ENCODE measurements at places on chromosomes 12 and 14.

DNA sequence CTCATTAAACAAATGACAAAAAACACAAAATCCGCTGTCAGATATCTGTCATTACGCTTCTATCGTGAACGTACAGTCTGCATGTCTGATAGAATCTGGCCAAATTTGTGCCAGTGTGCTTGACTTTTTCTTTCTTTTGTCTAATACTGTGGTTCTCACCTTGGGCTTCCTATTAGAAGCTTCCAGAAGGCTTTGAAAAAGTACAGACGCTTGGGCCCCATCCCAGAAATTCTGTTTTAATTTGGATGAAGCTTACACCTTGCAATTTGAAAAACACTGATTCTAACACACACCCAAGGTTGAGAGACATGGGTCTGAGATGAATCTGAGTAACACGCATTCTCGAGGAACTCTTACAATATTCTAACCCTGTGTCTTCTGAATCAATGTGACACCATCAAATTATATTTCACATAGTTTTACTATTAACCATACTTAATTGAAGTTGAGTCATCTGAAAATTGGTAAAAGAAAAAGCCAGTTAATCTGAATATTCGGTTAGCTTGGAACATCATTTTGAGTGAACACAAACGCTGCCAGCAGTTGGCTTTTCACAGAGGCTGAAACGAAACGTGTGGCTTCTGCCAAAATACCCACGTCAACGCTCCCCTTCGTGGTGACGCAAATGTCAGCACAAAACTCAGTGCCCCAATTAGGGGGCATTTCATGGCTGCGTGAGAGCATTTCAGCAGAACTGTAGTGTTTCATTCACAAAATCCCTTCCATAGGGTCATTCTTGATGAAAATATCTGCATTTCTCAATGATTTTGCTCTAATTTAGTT, 420.5 kb downstream of the TMEM132D start:
- DNase-seq: peak; percentile 30

GRCh38 chr12:60501124-60501729, 905.4 kb downstream of the SLC16A7 start:
- no peak for DNase-seq

GRCh38 chr12:53333289-53333688, 2.9 kb downstream of the SP7 start:
- DNase-seq: no peak

DNA sequence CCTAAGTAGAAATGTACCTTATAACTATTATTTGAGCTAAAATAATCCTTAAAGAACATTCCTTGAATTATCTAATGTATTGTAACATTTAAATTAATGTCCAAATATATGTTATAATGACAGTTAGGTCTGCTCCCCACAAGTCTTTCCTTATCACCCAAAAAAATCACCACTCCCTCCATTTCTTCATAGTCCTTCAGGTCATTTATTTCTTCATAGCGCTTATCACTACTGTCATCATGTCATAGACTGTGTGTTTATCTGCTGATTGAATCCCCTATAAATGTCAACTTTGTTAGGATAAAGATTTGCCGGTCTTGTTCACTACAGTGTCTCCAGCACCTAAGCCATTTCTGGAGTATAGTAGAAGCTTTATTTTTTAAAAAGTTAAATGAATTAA, 12.0 kb downstream of the LUM start:
- DNase-seq: no peak

- no peak for DNase-seq
These were observed 203.6 kb upstream of the SOX5 start for GRCh38 chr12:24153079-24153478.

DNA sequence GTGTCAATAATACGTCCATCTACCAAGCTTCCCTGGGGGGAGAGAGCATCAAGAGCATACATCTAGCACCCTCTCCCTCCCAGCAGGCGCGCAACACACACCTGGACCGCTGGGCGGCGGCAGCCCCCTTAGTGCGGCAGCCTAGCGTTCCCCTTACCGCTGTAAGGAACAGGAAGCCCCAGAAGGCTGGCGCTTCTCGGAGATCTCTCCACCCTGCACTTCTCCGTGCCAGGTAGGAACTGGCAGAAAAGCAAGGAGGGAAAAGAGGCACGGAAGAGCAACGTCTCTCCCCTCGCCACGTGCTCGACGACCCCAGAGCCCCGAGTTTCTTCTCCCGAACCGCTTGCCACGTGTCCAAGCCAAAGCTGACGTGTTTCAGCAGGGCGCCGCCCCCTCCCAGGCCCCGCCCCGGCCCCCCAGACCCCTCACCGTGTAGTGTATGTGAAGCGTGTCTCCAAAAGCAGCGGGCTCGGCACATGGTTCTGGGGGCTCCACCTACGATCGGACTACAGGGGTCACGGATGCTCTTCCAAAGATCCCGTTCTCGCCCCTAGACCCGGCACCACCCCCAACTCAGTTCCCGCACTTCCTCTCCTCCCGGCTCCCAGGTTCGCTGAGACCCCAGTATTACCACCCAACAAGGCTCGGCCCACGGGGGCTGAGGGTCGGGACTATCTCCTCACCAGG, 532 bp downstream of the FKBP11 start:
- DNase-seq: peak; percentile 52

DNA sequence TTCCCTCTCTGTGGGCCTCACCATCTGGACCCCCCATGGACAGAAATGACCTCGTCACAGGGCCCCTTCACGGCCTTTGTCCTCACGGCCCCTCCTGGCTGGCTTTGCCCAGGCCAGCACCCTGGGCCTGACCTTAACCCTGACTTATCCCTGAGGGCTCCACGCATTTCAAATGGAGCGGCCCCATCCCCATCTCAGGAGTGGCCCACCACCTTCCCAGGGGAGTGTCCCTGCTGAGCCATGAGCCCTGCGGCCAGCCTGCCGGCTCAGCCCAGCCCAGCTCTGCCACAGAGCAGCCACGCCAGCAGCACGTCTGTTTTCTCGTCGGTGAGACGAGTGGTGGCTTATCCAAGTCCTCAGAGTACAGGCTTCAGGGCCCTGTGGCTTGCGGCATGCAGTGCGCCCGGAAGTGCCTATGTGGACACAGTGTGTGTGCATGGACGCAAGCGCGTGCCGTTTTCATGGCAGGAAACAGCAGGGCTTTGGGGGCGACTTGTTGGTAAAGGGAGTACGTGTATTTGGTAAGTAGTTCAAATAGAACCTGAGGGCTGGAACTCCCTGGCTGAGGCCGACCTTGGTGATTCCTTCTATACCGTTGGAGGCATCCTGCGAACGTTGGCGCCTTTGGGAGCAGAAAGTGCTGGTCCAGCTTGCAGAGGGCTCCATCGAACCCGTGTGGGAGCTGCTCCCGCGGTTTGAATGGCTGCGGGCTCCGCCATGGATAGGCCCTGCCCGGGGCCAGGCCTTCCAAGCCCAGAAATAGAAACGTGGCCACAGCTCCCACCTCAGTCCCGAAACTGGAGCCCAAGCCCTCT, 52.1 kb downstream of the LRCOL1 start:
- no peak for DNase-seq

GRCh38 chr14:36097356-36097755, 79.2 kb downstream of the PTCSC3 start:
- DNase-seq: no peak

DNA sequence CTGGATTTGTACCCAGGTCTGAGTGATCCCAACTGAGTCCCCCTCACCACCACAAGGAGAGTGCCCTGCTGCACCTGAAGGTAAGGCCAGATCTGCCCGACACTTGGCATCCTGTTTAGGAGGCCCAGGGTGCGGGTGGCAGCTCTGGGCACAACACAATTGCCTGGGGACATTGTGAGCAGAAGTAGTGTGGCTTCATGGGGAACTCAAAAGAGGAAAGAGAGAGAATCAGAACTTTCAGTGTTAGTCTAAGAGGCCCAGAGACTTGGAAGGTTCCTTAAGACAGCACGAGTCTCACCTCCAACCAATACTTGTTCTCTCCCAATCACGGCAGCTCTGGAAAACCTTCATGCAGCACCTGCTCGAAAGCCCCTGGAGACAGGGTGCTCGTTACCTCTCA, 6.6 kb upstream of the SLC8B1 start:
- no peak for DNase-seq

DNA sequence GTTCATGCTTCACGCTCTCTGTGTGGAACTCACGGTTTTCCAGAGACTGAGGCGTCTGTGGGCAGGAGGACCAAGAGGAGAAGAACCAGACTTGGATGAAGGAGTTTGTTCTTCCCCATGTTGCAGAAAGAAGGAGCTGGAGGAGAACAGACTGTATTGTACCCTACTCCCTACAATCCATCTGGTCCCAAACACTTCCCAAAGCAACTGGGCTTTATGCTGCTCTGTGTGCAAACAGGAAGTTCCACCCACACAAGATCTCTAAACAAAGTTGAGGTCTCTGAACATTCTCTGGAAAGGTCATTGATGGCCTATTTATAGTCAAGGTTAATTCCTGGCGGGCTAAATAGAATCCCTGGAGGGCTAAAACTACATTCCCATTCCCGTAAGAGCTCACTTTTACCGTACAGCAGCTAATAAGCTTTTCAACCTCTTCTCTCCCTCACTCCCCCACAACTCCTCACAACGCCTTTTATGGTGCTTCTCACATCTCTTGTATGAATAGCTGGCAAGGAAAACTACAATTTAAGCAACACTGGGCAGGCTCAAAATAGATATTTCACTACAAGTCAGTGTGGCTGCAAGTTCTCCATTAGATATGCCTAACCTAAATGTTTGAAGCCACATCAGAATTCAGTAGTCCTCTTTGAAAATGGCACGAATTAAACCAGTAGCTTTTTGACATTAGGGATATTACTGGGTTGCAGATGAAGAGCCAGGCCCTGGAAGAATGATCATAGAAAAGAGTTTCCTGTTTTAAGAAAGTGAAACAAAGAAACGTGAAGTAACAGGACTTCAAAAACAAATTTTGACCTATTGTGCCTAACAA, at the start of gene A2M:
Gene A2M, minus strand, starts transcription at position 189 of the 829 bp plus-strand sequence. Its CDS starts 70 bp downstream, at position 119.
- no peak for DNase-seq

DNA sequence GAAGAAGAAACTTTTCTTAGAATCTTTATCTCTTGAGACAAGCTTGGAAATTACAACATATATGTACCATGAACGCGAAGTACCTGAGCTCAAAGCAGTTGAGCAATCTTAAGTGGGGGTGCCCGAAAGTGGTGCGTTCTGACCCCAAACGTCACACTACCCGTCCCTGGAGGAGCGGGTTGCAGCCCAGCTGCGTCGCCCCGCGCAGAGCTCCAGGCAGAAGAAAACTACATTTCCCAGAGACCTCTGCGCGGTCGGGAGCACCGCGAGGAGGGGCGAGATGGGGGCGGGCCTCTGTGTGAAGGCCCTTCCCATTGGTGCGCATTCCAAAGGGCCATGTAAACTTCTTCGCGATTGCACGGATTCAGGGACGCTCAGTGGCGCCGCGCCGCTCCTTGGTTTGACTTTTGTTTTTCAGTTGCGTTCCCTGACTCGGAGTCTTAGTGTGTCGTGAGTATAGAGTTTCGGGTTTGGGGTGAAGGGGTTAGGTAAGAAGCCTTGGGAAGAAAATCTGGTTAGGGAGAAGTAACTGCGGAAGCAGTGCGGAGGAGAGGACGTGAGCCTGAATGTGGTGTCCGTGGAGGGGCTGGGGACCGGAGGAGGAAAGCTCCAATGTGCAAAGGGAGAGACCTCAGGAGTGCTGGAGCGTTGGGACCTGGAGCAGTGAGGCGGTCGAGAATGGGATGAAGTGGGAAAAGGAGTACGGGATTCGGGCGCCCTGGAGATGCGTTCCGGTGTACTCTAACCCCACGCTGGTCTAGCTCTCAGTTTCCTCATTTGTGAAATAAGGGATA, at the start of gene CCDC77:
Gene CCDC77, plus strand, starts transcription at position 410 of the 794 bp plus-strand sequence. CDS start 7,740 bp downstream, outside the sequence.
- DNase-seq: peak; percentile 94

- DNase-seq: no peak
These were observed 1.1 kb upstream of the ARG2 start for GRCh38 chr14:67618617-67619063.

DNA sequence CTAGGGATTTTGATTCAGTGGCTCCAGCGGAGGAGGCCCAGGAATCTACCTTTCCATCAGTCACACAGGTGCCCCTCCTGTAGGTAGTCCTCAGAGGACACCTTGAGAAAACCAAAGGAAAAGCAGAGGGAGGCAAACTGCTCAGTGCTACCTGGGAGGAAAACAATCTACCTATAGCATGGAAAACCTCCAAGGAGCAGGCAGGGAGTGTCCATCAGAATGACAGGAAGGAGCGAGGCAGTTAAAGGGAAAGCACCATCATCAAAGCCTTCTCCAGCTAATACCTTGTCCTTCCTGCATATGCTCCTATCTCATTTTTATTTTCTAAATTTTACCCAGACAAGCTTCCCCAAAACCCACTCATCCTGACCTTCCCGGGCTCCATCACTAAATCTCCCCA, 25.4 kb downstream of the DPF3 start:
- no peak for DNase-seq

- DNase-seq: no peak
These were observed 210.9 kb upstream of the ARID2 start for GRCh38 chr12:45518291-45519235.

GRCh38 chr12:29733060-29733459, 50.7 kb downstream of the TMTC1 start:
- DNase-seq: no peak

DNA sequence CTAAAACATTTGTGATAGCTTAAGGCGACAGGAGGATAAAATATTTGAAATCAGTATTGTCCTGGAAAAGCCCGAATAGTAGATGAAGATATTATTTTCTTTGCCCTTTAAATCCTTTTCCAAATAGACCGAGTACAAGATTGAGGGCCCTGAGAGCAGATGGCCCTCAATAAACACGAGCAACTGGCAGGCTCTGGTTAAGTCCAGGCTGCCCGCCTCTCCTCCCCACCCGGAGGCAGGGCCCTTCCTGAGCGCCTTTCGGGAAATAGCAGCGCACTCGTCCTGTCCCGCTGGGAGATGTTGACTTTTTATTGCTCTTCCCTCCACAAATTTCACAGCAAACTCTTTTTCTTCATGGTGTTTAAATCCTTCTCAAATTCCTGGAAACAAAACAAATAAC, 50.8 kb upstream of the MAX start:
- DNase-seq: no peak

GRCh38 chr12:30806989-30807694, 52.4 kb upstream of the CAPRIN2 start:
- DNase-seq: no peak

GRCh38 chr12:129115558-129115957, 262.3 kb downstream of the GLT1D1 start:
- no peak for DNase-seq

- DNase-seq: no peak
These were observed 200.8 kb upstream of the KRR1 start for GRCh38 chr12:75712223-75712622.

DNA sequence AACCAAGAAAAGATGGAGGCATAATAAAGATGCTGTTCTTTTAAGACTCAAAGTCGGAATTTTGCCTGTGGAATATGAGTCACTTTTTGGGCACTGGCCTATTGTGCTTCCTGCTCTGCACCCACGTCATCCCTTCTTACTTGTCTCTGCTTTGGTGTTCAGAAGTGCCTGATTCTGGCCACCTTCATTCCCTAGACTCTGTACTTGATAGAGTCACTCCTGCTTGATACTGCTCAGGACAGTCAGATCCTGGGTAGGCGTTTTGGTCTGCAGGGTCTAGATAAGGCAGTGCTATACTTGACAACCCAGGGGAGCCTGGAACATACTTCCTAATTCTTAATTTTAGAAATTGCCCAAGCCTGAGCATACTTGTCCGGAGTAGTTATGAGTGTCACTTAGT, 1.9 kb downstream of the LRRK2 start:
- DNase-seq: peak; percentile 47

- peak; percentile 96 for DNase-seq
These were observed at the start of gene WASHC3 for GRCh38 chr12:102061560-102062418. Gene WASHC3 (minus strand): TSS chr12:102061991. CDS start chr12:102061962, 29 bp downstream.
